ENCODE measurements at places on chromosomes 4 and X. TPM values are rescaled to one million over a fixed set of nuclear protein-coding genes. Genes with fewer than 3 reads are reported as not detected.
A peak's percentile ranks its signal among the peaks of the same experiment; 100 is the strongest.

DNA sequence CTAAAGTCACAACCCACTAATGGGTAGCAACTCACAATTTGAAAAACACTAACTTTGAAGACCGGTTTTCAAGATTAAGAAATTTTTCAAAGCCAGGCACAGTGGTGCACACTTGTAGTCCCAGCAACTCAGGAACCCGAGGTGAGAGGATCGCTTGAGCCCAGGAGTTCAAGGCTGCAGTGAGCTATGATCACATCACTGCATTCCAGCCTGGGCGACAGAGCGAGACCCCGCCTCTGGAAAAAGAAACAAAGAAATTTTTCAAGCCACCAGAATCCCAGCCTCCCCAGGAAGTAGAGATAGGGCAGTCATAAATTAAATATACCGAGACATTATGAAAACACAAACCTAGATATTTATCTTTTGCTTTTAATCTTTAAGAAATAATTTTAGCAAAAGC lies 13.0 kb downstream of the SMARCA1 start:
- no peak overlapping the region for H3K27ac ChIP-seq
- no peak overlapping the region for H3K4me3 ChIP-seq
- H3K27me3 ChIP-seq = no peaks in the 10 kb centered on the region
- no peak for DNase-seq
- H3K36me3 ChIP-seq = no peaks in the 10 kb centered on the region

- H3K4me3 ChIP-seq = no peak overlapping the region
- H3K4me1 ChIP-seq = peaks cover 6% of the 10 kb centered on the region
- peak overlapping the region; percentile 49 for H3K27ac ChIP-seq
- DNase-seq = peak; percentile 75
- no peaks in the 10 kb centered on the region for H3K27me3 ChIP-seq
Measured at GRCh38 chr4:7805533-7806337, 133.9 kb downstream of the AFAP1 start.

DNA sequence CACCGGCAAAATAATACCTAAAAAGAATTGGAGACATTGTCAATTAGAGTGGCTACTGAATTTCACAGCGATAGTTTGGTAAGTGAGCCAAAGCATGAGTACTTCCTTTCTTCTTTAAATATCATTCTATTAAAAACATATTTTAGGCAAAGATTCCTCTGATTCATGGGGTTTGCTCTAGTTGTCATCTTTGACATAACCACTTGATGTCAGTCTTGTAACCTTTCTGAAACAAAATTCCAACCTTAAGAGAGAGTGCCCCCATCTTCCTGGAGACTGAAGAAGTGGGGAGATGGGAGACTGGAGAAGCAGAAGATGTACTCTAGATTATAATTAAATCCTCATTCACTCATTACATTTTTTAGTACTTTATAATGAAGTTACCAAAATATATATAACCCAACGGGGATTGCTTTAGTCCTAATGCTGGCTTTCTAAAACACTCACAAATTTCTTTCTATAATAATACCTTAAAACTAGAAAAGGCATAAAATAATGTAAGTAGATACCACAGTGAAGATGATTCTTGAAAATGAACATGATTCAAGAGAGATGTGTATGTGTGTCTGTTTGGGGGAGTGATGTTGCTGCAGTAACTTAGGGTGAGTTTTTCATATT lies 96.4 kb downstream of the EMCN start:
- no peaks in the 10 kb centered on the region for H3K27me3 ChIP-seq
- no peak overlapping the region for H3K27ac ChIP-seq
- DNase-seq = no peak
- no peaks in the 10 kb centered on the region for H3K36me3 ChIP-seq
- H3K4me1 ChIP-seq = no peaks in the 10 kb centered on the region
- no peak overlapping the region for H3K4me3 ChIP-seq

The PTCHD1 gene
- 0.16 TPM for total RNA-seq

The PAK3 gene
- 31.3 TPM for total RNA-seq

The SMIM43 gene
- not detected for total RNA-seq
